ENCODE measurements at places on chromosomes 16 and 17.
A peak's percentile ranks its signal among the peaks of the same experiment; 100 is the strongest.

DNA sequence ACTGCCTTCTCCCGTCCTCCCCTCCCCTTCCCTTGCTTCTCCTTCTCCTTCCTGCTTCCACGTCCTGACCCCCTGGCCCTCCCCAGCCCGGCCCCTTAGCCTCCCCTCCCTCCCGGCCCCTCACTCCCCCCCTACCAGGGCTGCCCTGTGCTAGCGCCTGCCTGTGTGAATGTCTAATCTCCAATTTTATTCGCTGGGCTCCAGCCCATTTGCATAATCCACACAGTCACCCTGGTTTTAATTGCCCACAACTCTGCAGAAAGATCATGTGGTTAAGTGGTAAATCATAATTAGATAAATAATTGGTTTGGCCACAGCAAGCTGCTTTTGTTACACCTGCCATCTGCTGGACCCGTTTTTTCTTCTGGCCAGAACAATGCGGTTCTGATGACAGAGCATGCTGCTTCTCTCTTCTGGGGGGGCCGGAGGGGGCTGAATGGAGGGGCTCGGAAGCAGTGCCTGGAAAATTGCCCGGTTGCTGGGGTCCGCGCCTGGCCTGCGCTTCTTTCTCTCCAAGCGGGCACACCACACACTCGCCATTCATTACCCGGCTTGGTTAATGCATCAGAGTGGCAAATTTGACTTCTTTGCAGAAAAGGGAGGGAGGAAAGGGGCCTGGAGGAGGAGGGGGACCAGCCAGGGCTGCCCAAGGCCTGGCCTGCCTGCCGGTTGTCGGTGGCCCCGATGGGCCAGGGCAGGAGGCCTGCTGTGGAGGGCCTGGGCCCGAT is 19.5 kb upstream of the GSE1 start:
- no peak overlapping the region for H3K27ac ChIP-seq
- no peaks in the 10 kb centered on the region for H3K36me3 ChIP-seq
- DNase-seq = no peak
- no peaks in the 10 kb centered on the region for H3K27me3 ChIP-seq
- H3K4me1 ChIP-seq = peaks cover 5% of the 10 kb centered on the region

DNA sequence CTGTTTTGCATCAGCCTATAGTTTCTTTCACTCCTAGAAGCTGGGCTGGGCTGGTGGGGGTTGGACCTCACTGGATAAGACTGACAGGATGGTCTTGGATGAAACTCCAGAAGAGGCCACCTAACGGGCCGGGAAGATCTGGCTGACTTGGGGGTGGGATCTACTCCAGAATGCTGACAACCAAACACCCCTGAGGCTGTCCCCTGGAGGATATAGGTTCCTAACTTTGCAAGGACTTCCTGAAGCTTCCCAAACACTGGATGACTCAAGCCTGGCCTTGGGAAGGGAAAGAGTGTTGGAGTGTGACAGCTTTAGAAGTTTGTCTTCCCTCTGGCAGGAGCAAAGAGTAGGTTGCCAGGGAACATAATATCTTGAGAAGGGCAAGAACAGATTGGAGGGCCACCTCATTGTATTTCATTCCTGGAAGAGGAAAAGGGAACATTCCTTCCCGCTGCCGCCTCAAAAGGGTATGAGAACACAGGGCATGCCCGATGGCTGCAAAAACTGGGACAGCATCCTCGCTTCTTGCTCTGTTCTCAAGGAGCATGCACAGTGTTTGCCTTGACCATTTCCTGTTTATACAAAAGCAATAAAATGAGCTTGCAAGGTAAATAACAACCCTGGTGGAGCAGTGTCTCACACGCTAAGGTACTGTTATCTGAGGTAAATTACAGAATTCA is 6.8 kb upstream of the CYB5B start:
- H3K27me3 ChIP-seq = no peaks in the 10 kb centered on the region
- no peak overlapping the region for H3K27ac ChIP-seq
- DNase-seq = no peak
- no peaks in the 10 kb centered on the region for H3K36me3 ChIP-seq

DNA sequence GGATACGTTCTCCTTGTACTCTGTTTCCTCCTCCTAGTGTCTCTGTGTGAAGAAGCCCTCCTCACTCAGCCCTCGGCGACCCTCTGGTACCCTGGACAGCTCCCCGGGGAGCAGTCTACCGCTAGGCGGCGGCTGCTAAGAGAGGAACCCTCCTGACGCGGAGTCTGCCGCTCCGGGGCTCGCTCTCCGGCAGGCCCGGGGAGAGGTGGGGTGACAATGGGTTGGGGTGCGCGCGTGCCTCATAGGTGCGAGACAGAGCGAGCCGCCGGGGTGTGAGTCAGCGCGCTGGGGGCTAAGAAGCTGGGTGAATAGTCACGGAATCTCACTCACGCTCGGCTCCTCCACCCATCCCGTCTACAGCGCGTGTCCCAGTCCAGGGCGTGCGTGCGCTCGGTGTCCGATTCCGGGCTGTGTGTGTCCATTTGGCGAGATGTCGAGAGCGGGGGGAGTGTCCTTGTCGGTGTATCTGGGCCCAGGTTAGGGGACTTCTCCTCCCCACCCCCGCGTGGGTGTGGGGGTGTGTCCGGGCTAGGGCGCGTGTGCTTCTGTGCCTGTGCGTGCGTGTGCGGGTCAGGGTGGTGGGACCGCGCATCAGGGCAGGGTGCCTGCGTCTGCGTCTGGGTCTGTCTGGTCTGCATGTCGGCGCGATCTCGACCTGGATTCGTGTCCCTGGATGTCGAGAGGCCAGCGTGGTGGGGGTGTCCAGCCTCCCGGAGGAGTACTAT is 577 bp upstream of the HS3ST2 start:
- no peak overlapping the region for H3K4me3 ChIP-seq
- H3K36me3 ChIP-seq = no peaks in the 10 kb centered on the region
- no peak overlapping the region for H3K27ac ChIP-seq
- no peak for DNase-seq
- no peaks in the 10 kb centered on the region for H3K4me1 ChIP-seq
- H3K27me3 ChIP-seq = peaks cover 40% of the 10 kb centered on the region

DNA sequence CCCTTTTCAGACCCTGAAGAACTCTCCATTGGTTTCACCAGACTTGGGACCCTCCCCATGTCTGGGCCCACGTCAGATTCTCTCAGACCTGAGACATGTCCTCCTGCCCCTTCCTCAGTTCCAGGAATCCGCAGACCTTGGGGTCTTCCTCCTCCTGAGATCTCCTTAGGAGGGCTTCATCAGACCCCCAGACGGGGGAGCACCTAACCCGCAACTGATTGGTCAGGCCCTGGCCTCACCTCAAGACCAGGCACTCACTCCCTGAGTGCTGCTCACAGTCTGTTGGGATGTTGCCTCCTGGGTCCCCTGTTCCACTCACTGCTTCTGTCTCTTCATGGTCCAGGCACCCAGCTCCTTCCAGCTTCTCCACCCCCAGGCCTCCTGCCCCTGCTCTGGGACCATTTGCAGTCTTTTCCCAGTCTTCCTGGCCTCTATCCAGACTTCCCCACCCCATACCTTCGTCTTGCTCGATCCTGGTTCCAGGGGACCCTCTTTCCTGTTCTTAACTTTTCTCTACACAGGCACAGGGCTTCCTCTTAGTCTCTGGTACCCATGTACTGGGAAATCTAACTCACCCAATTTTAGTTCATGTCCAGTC is 1.2 kb downstream of the GID4 start:
- no peak for DNase-seq
- peaks cover 3% of the 10 kb centered on the region for H3K36me3 ChIP-seq
- peaks cover 44% of the 10 kb centered on the region for H3K4me1 ChIP-seq

DNA sequence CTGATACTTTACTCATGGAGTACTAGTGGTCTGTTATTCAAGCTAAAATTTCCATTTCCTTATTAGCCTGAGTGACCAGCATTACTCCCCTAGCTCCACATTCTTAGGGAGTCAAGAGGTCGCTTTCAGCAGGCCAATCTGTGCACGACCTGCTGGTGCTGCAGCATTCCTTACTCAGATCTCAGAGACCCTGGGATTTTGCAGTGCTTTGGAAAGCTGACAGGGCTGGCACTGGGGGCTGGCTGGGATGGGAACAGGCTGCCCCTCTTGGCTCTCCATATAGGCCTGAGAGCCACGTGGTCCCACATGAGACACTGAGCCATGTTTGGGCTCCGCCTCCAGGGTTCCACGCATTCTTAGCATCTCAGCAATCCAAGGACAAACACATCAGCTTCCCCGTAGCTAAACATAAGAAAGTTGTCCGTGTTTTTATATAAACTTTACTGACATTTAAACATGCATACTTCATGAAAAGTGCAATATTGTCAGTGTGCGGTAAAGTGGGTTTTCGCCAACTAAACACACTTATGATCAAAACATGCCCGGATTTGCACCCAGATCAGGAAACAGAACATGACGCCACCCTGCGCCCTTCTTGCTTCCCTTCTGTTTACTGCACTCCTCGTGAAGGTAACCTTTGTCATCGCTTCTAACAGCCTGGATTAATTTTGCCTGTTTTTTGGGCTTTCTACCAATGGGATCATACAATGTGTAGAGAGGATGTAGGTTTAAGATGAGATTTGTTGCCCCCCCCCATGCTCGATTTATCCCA is 254.5 kb upstream of the CACNG5 start:
- no peak overlapping the region for H3K27ac ChIP-seq
- no peak overlapping the region for H3K4me3 ChIP-seq
- peaks cover 17% of the 10 kb centered on the region for H3K4me1 ChIP-seq
- no peaks in the 10 kb centered on the region for H3K27me3 ChIP-seq
- H3K36me3 ChIP-seq = no peaks in the 10 kb centered on the region

DNA sequence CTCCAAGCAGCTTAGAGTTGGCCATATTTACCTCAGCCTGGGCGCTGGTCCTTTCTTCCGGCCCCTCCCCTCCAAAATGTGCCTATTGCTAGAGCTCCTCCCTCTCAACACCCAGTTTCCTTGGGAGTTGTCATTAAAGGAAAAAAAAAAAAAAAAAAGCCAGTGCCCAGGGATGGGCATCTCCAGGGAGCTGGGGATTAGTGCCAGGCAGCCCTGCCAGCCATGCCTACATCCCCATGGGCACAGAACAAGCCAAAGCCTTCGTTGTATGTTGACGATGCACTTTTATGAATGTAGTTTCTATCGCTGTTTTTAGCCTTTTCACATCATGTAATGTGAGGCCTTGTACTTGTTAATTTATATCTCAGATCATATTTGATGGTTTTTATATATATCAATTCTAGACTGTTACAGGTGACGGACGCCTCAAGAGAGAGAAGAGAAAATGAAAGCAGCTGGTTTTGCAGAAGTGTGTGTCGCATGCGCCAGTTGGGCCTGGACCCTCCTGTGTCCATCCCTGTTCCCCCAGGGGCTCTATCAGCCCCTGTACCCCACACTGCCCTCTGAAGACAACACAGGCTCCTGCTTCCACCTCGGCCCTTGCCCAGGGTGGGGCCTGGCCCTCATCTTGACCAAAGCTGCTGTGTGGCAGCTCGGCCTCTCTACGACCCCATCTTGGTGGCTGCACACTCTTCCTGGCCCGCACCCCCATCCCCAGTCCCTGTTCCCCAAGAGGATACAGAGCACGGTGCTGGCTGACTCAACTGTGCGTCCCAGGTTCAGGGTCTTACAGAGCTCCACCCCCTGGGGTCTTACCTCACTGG is 4.8 kb downstream of the LIMD2 start:
- no peaks in the 10 kb centered on the region for H3K27me3 ChIP-seq
- peak overlapping the region; percentile 95 for H3K27ac ChIP-seq
- H3K36me3 ChIP-seq = peaks cover 7% of the 10 kb centered on the region
- no peak for DNase-seq
- H3K4me3 ChIP-seq = peak overlapping the region; percentile 69

DNA sequence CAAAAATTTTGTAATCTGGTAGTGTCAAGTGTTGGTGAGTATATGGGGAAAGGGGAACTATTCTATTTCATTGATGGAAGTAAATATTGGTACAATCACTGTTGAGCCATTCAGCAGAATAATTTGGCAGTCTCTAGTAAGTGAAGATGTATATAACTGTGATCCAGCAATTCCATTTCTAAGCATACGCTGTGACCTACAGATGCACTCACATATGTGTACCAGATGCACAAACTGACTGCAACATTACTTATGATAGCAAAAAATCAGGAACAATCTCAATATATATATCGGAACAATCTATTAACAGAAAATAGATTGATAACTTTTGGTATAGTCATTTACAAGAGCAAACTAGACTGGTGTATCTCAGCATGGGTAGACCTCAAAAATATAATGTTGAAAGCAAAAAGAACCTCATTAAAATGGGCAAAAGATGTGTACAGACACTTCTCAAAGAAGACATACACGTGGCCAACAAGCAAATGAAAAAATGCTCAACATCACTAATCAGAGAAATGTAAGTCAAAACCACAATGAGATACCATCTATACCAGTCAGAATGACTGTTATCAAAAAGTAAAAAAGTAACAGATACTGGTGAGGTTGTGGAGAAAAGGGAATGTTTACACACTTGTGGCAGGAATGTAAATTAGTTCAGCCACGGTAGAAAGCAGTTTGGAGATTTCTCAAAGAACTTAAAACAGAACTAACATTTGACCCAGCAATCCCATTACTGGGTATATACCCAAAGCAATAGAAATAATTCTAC is 20.7 kb downstream of the ADAP2 start:
- no peaks in the 10 kb centered on the region for H3K27me3 ChIP-seq
- peaks cover 4% of the 10 kb centered on the region for H3K4me1 ChIP-seq
- no peaks in the 10 kb centered on the region for H3K36me3 ChIP-seq
- H3K4me3 ChIP-seq = no peak overlapping the region
- H3K27ac ChIP-seq = no peak overlapping the region

DNA sequence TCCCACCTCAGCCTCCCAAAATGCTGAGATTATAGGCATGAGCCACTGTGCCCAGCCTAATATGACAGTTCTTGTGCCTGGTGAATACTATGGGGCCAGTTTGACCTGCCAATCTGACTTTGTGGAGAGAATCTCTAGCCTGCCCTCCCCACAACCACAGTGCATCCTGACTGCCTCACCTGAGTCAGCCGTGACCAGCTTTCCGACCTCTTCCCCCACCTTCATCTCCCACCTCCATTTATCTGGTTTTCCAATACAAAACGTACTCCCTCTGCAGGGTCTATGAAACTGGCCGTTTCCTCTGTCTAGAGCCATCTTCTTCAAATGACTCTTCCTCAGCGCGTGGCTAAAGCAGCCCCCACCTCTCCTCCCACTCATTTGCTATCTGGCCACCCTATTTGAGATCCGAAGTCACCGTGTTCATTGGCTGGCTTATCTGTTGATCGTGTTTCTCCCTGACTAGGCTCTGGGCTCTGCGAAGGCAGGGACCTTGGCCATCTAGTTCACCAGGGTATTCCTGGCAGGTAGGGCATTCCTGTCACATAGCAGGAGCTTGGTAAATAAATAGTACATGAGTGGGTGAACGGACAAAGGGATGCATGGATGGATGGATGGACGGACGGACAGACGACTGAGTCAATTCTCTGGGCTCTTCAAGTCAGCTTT is 22.3 kb upstream of the PLLP start:
- no peak overlapping the region for H3K27ac ChIP-seq
- DNase-seq = no peak
- no peaks in the 10 kb centered on the region for H3K36me3 ChIP-seq
- H3K4me1 ChIP-seq = peaks cover 19% of the 10 kb centered on the region

GRCh38 chr16:85036236-85037049 is 8.8 kb downstream of the KIAA0513 start:
- H3K36me3 ChIP-seq = peaks cover 3% of the 10 kb centered on the region
- H3K4me3 ChIP-seq = no peak overlapping the region
- no peak for DNase-seq
- H3K27me3 ChIP-seq = no peaks in the 10 kb centered on the region
- no peak overlapping the region for H3K27ac ChIP-seq
- H3K4me1 ChIP-seq = peaks cover 9% of the 10 kb centered on the region
